Right forelimb (tissue), 1 donor: ENCODE measurements at places on chromosomes 3 and 15.

DNA sequence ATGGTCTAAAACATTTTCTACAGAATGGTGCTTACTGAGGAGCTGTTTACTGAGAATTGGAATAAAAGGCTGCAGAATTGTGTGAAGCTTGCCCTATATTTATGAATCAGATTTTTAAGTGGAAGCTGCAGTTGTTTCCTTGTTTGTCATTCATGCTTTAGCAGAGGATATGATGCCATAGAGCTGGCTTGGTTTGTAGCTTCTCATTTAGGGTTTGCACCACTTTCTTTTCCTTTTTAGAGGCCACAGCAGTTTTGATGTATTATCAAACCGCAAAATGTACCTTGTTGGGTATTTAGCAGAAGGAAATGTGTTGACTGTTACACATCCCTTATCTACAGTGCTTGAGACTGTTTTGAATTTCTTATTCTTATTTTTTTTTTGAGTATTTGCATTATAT is 66.2 kb downstream of the RASA2 start:
- no peak for DNase-seq

DNA sequence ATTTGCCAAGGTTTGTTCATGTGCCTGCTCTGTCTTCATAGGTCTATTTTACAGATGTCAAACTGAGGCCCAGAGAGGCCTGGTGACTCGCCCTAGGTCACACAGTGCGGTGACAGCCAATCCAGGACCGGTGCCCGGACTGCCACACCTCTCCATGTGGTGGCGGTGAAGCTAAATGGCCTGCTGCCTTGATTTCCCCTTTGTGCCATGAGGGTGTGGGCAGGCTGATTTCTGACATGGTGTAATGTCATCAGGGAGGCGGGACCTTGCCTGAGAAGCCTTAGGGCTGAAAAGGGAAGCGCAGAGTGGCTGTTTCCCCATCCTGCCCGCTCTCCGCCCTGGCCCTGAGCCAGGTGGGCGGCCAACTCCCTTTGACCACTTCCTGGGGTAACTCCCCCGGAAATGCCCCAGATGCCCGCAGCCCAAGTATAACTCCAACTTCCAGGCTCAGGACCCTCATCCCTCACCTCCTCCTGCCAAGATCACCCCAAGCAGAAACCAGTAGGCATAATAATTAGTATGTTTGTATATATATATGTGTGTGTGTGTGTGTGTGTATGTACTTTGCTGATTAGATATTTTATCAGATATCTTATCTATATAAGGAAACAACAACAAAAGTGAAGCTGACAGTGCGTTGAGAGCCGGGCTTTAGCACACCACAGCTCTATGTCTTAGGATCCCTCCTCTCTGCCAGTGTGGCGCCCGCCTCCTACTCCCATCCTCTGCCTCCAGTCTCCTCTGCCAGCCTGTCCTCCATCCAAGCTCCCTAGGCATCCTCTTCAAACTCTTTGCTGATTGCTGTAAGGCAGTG is 63.9 kb downstream of the IQSEC1 start:
- DNase-seq: no peak

DNA sequence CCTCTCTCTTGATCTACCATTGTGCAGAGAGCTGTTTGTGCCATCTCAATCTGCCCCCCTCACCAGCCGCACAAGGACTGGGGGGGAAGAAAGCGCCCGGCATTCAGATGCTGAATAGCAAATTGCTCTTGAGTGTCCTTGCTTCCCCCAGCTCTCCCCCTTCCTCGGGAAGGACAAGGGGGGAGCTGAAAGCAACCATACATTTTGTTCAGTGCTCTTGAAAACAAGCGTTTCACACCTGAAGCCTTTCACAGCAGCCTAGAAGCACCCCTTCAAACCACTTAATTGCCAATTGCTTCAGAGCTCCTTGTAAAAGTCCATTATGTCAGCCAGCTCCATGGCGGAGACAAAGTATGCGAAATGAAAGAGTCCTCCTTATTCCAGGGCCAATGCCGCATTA is 540.1 kb downstream of the NR2F2 start:
- no peak for DNase-seq

GRCh38 chr3:992871-993270 is 100.0 kb upstream of the CNTN6 start:
- no peak for DNase-seq
